Calu3 (cell line): ENCODE measurements at places on chromosomes 5 and 9. TPM values are rescaled to one million over a fixed set of nuclear protein-coding genes. Genes with fewer than 3 reads are reported as not detected.

GRCh38 chr5:25649628-25650265, 1005.0 kb upstream of the CDH10 start:
- DNase-seq = no peak

DNA sequence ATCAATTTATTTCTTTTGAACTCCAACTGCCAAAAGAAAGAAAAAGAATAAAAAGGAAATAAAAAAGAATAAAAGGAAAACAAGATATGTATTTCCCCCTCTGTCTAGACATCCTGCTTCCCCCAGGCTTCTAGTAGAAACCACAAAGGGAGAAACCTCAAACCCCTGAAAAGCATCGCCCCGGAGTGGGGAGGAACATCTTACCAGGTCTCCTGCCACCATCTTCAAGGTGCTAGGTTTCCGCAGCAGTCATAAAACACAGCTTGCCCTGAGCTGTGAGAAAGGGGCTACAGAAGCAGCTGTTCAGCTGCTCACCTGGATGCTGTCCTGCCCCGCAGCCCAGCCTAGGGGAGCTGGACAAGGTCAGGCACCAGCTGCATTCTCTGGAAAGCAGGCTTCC, 487.7 kb downstream of the GADD45G start:
- no peak for DNase-seq

DNA sequence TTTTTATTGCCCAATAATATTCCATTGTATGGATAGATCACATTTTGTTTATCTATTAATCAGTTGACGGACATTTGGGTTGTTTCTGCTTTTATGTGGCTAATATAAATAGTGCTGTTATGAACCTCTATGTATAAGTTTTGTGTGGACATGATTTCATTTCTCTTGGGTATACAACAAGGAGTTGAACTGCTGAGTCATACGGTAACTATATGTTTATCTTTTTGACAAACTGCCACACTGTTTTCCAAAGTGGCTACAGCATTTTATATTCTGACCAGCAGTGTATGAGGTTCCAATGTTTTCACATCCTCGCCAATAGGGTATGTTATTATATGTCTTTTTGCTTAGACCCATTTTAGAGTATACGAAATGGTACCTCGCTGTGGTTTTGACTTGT, 264.3 kb downstream of the RFX3 start:
- no peak for DNase-seq

DNA sequence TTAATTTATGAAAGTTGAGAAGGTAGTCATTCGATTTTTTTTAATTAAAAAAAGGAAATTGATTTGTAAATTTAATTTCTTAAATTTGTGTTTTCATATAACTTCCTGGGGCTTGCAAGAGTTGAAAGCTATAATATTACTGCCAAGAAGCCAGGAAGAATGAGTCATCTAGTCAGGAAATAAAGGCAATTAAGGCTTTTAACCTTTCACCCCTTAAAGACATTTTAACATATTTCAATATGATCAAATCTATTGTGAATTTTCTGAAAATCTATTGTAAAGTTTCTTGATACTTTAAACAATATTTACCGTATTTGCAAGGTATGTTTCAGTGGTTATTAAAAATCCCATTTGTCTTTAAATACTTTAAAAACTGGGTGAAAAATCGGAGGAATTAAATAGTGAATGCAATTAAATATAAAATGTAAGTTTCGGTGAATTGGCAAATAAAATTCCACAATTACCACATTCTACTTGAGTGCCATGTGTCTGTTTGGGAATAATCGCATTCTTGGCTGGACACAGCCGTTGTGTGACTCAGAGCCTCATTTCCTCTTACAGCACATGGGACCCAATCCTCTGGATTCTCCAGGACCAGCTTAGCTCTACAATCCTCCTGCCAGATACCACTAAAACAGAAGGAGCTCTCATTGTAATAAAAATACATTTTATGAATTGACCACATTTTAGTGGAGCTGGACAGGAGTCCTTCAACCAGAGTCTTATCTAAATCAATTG, 310.7 kb downstream of the HCN1 start:
- DNase-seq = no peak

The TAF7 gene
- 73.2 and 79.6 TPM in 2 replicates for total RNA-seq

The SLIT3 gene
- not detected in 2 replicates for total RNA-seq

The ADAM19 gene
- total RNA-seq = 5.2 and 16.2 TPM in 2 replicates

DNA sequence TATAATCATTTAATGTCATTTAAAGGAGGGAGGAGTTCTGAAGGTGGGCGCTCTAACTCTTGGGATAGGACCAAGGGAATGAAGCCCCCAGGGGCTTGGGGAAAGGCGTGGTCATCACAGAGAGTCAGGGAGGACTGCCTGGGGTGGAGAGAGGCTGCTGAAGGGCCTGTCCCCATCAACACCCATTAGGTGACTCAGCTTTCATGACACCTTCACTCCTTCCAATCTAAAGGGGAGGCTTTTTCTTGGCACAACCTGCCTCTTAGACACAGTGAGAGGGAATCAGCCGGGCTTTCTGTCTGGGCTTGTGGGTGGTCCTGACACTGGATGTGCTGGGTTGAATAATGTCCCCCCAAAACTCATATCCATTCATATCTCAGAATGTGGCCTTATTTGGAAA, 31.4 kb upstream of the ANKRD33B start:
- no peak for DNase-seq

DNA sequence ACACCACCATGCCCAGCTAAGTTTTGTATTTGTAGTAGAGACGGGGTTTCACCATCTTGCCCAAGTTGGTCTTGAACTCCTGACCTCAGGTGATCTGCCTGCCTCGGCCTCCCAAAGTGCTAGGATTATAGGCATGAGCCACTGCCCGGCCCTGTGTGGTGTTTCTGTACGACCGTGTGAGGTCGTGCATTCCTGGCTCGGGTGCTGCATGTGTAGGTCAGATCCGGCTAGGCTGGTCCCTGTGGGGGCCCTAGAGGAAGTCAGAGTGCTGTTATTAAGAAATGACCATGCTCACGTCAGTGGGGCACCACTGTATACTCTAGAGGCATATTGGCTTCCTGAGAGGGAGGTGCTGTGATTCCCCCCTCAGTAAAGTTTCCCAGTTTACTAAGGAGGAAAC, 13.7 kb downstream of the WNK2 start:
- peak; percentile 33 for DNase-seq

The TRIP13 gene
- total RNA-seq = 25.8 and 29.9 TPM in 2 replicates

DNA sequence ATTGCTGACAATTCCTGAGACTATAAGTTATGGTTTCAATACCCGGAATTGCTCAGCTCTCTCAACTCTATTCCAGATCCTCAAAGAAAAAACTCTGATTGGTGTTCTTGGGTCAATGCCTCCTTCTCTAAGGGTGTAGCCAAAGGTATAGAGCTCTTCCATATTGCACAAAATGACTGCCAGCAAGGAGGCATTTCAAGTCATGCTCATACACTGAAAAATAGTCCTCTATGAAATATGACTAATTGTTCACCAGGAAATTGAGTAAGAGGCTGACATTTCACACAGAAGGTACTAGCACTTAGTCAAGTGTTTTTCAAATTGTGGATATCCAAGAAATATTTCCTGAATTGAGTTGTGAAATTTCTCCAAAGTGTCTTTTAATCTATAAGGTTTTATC, 111.1 kb upstream of the KLF9 start:
- no peak for DNase-seq

DNA sequence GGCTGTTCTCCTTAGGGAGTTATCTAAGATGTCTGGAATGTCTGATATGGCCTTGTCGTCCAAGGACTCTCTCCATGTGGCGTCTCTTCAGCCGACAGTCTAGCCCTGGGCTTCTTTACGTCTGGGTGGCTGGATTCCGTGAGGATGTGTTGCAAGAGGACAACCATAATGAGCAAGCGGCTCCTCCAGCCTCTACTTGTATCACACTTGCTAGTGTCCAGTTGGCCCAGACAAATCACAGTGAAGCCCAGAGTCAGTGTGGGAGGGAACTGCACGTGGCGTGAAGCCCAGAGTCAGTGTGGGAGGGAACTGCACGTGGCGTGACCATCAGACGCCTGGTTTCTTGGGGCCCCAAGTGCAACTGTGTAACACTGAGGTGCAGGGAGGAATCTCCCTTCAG, 61.1 kb downstream of the COL23A1 start:
- no peak for DNase-seq

DNA sequence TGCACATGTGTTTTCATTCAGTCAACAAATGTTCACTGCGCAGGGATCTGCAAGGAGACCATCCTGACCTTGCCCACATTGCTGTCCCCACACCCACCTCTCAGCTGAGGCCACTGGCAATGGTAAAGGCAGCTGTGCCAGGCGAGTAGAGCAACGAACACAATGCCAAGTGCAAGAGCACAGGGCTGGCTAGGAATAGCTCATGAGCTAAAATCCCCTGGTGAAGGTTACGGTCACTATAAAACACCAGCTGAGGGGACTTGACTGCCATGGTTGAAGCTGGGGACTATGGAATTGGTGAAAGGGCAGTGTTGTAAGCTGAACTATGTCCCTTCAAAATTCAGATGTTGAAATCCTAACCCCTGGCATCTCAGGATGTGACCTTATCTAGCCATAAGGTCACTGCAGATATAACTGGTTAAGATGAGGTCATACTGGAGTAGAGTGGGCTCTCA, 96.1 kb downstream of the OTULIN start:
- no peak for DNase-seq

DNA sequence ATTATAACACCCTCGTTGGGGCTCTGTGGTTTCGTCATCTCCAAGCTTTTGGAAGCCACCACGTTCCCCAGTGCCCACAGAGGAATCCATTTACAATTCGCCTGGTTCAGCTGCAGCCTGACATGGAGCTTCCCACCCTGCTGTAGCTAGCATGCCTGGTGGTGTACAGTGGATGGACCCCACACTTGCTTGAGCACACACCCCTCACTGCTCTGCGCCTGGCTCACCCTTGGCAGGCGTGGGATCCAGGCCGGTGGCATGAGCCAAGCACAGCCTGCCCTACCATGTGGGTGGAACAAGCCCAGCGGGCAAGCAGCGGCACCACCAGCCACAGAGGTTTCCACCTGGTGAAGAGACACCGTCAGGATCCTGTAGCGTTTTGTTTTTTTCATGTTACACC, 1045.7 kb upstream of the CDH9 start:
- DNase-seq = no peak

The PROB1 gene
- total RNA-seq = 1.9 and 2.4 TPM in 2 replicates

The GARIN3 gene
- total RNA-seq = not detected in 2 replicates

GRCh38 chr9:130023144-130023787, 19.7 kb downstream of the FNBP1 start:
- no peak for DNase-seq

DNA sequence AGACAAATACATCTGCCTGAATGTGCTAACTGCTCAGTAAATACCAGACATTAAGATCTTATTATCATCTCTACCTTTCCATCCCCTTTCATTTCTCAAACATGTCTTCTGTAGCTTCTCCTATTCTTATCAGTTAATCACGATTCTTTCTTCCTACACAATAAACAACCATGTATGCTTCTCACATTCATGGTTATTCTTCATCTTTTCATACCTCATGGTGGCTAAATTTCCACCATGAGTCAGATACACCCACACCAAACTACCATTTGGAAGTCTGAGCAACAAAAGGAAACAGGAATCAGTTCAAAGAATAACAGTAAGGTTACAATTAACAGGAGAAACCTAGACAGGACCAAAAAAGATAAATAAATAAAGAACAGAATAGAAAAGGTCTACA, 7.7 kb downstream of the ZNF622 start:
- no peak for DNase-seq

The TRAF1 gene
- total RNA-seq = 1.5 and 1.6 TPM in 2 replicates

The LRRC26 gene
- 0.52 and 0.98 TPM in 2 replicates for total RNA-seq

DNA sequence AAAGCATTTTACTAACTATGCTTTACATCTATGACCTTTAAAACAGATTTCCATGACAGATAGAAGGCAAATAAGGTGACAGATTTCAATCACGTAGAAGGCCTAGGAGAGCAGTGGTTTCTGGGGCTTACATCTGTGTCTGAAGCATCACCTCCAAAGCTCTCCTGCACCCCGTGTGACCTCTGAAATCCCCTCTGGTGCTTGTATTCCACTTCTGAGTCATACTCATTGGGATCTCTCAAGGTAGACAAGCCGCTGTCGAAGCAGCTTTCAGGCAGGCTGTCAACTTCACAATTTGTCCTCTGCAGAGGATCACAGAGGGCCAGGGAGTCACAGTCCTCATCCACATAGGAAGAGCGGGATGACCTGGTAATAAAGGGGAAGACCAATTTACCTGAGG, 62.2 kb downstream of the RASEF start:
- no peak for DNase-seq

GRCh38 chr9:89519366-89519805, 21.5 kb upstream of the SEMA4D start:
- DNase-seq = peak; percentile 60

GRCh38 chr9:132239518-132239917, 77.7 kb downstream of the NTNG2 start:
- no peak for DNase-seq

The GFRA3 gene
- total RNA-seq = 0.54 and 0.83 TPM in 2 replicates

DNA sequence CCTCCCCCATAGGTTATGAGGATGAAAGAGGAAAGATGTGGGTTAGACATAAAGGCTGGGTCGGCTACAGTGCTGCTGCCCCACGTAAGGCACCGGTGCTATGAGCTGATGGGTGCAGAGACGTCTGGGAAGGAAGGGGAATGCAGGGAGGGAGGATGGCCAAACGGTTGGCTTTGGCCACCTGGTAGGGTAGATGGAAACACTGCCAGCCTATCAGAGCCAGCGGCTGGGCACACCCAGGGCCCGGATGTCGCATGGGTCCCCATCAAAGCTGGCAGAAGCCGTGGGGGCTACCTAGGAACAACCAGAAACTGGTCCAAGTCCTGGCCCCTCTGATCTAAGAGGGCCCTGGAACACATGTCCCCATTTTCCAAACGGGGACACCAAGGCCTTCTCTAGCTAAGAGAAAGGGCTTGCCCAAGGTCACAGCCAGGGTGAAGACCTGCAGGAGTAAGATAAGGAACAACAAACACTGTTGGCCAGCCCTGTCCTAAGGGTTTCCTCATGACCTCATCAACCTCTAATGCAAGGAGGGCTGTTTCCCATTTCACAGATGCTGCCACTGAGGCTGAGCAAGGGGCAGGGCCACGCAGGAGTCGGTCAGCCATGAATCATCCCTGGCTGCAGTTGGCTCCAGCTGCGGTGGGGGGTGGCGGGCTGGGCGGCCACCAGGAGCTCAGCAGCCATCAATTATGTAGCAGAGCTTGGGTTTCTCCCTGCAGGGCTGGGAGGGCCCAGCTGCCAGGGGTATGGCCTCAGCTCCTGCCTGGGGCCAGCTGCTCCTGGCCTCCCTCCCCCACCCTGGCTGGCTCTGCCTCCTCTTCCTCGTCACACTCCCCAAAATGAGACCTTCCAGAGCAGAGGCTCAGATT, 4.9 kb downstream of the SH3GLB2 start:
- no peak for DNase-seq

DNA sequence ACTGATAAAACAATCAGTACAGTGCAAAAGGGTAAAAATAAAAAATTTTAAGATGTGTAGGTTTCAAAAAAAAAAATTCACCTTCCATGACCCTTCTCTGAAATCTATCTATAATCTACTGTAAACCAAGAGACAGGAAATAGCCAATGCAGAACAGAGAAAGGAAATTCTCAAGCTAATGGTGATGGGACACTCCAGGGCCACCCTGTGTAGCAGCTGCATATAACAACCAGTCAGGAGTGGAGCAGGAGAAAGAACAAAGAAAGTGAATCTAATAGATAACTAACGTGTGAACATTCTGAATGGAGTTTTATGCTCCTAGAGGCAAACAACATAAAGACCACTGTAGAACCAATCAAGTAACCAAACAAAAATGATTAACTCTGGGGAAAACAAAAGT, 16.6 kb downstream of the SPTLC1 start:
- DNase-seq = no peak

GRCh38 chr9:28779243-28779642, 1206.0 kb upstream of the C9orf72 start:
- DNase-seq = no peak

The CDO1 gene
- not detected in 2 replicates for total RNA-seq
